ENCODE measurements at places on chromosomes 2 and 18.
A peak's percentile ranks its signal among the peaks of the same experiment; 100 is the strongest.

GRCh38 chr2:119745566-119745965, 14.2 kb upstream of the PTPN4 start:
- no peak for DNase-seq

DNA sequence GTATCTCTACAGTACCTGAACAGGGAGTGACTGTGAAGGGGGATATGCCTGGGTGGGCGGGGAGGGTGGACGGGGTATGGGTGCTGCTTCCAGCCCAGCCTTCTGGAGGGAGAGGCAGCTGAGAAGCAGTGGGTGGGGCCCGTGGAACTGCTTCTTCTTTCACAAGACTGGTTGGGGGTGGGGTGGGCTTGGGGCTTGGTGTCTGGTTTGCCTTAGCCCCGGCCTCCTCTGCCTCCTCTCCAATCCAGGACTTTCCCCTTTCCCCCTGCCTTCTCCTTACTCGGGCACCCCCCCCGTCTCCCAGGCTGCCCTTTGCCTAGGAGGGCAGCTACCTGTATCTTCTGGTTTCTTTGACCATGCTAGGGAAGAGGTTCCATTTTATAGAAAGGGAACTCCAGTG, 233.4 kb downstream of the DYSF start:
- peak; percentile 61 for DNase-seq

DNA sequence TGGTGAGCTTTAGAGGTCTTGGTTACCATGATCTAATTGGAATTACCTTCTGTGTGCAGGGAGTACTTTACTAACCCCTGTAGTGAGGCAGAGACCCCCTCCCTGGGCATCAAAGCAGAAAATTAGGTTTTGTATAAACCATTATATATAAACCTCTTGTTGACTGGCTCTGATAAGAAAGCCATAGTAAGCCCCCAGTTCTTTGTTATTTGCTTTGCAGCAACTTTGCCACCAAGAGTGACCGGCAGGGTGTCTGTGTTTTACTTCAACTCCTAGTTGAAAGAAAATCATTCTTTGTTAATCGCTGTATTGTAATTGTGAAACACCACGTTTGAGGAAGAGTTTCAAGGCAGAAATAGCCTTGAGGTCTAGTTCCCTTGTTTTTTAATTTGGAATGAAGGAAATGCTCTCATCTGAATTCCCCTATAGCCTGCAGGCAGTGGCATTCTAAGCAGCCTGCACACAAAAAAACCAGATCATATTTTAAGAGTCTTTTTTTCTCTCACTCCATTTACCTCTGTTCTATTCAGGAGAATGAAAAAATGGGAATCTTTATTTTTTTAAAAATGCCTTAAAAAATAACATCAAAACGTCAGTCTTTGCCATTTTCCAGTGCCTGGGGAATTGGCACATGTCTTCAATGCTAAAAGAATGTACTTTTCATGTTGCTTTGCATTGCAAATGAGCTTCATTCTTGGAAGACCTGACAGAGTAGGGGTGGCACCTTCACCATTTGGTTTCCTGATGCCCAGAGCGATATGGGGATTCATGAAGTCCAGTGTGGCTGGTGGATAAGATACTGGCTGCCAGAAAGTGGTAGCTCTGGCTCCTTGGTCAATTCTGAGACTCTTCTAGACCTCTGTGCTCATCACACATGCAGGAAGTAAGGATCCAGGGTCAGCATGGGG, 338.1 kb downstream of the SLC4A3 start:
- no peak for DNase-seq

GRCh38 chr18:49651033-49651432, 89.2 kb downstream of the LIPG start:
- no peak for DNase-seq

GRCh38 chr18:58177896-58178470, 134.0 kb downstream of the NEDD4L start:
- DNase-seq = no peak

DNA sequence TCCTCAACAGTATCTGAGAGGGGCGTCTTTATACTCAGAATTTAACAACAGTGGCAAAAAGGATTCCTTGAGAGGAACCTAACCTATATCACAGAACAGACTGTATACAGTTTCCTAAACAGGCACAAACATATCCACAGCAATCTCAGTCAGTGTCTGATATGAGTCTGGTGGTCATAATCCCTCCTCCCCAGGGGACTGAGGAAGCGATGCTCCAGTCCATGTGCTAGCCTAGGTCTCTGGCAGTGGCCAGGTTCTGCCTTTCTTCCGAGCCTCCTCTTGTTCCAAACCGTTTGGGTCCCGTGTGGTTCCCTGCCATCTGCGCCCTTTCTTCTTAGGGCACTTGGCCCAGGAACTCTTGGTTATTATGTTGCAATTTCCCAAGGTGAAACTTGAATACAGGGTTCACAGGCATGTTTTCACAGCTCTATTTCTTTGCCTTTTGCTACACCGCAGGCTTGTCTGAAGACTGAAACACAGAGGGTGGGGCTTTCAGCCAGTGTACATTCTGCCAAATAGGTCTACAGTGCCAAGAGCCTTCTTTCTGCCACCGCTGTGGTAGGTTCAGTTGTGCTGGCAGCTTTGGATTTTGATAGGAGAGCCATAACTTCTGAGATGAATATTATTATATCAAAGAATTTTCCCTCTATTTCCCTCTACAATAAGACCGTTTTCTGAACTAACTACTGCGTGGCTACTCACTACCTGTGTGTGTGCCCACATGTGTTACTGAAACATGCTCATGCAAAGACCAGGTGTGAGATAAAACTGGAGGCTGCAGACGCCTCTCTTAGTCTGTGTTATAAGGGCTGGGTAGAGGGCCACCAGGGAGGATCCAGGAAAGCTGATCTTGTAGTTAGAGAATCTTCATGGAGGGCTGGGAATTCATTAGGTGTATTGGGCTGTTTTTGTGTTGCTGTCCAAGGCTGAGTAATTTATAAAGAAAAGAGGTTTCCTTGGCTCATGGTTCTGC, 75.0 kb upstream of the HAAO start:
- DNase-seq = no peak

DNA sequence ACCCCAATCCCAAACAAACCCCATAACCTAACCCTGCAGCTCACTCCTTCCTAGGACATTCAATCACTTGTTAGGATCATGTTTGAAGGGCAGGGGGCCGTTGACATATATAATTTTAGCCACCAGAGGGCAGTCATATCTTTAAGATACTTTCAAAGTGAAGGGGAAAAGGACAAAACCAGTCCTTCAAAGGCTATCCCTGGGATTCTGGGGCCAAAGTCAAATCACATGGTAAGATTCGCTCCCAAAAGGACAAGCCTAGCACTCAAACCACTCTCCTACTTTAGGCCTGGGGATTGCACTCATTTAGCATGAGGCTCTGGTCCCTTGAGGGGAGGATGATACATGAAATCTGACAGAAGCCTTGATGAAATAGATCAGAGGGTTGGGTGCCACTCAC, 44.6 kb downstream of the HAUS1 start:
- no peak for DNase-seq

- DNase-seq = peak; percentile 16
Observed at GRCh38 chr2:239772721-239773120, 252.4 kb downstream of the NDUFA10 start.

DNA sequence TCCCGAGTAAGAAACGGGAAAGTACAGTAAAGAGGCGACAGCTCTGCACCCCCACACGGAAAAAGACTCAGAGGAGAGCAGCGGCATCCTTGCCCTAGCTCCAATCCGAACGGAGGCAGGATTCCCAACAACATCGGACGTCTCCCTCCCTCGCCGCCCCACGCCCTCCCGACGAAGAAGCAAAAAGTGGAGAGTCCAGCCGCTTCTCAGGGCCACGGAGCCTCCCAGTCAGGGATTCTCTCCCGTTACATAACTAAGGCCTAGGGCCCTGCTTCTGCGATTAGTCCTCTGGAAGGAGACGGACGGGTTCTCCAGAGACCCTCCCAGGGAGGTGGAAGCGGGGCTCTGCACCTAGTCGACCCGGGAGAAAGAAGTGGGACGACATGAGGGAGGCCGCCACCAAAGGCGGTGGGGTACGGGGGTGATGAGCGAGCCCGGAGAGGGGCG, 587 bp downstream of the SUMO1 start:
- DNase-seq = no peak

- no peak for DNase-seq
Observed at GRCh38 chr2:168030862-168031624, 216.4 kb downstream of the STK39 start.

DNA sequence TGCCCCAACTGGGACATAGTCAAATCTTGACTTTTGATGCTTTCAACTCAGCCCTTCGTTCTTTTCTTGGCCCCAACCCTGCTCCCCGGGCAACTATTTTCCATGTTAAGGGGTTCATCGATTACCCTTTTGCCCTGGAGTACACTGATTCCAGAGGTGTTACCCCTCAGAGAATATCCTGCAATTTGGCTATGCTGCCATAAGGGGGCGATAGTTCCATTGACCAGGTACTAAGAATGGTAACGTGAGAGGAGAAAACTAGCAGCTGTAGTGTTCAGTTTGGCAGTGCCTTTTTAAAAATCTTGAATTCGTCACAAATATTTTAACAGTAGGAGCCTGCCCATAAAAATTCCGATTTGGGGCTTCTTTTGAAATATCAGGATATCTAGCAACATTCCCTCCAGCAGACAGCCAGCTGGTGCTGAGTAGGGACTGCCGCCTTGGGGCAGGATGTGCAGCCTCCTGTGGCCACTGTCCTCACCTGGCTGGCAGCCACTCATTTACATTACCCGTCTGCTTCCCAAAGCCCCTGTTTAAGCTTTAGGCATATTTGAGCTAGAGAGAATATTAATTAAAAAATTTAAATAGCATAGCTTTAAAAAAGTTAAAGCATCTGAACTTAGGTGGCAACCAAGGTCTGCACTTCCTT, 146.3 kb upstream of the SKOR2 start:
- no peak for DNase-seq

GRCh38 chr2:99032786-99033185, 96.8 kb upstream of the CRACDL start:
- no peak for DNase-seq

GRCh38 chr2:85421260-85422071, 3.0 kb downstream of the SH2D6 start:
- no peak for DNase-seq

DNA sequence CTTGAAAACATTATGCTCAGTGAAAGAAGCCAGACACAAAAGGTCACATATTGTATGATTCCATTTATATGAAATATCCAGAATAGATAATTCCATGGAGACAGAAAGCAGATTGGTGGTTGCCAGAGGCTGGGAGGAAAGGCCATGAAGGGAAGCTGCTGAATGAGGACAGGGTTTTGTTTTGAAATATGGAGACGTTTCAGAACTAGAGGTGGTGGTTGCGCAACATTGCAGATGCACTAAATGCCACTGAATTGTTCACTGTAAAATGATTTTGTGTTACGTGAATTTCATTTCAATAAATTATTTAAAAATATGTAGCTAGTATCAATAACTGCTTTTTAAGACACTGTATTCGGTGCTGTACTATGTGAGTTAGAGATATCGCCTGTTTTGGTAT, 101.7 kb upstream of the ZNF236 start:
- DNase-seq = no peak

DNA sequence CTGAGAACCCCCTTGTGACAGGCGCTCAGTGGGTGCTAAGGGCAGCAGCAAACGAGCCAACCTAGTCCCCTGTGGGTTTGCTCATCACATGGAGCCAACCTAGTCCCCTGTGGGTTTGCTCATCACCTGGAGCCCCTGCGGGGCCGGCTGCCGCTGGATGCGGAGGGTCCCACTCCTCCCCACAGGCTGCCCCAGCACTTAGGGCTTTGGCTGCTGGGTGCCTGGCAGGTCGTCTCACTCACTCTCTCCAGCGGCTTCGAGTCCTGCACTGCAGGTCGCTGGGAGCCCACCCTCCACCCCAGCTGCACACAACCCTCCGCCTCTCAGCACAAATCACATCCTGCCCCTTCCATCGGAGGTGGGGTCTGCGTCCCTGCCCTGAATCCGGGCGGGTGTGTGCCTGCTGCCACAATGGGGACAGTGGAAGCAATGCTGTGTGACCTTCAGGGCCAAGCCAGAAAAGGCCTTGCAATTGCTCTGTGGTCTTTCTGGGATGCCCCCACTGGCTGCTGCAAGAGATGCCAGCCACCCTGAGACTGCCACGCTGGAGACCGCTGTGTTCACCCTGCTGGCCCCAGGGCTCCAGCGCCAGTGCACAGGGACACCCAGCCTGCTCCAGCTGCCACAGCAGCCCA, 248.1 kb upstream of the SALL3 start:
- peak; percentile 57 for DNase-seq
